ENCODE measurements at places on chromosomes 3 and 15. TPM values are rescaled to one million over a fixed set of nuclear protein-coding genes. Genes with fewer than 3 reads are reported as not detected.
A peak's percentile ranks its signal among the peaks of the same experiment; 100 is the strongest.

- DNase-seq = no peak
Observed at GRCh38 chr3:133928903-133929607, 33.4 kb upstream of the RAB6B start.

DNA sequence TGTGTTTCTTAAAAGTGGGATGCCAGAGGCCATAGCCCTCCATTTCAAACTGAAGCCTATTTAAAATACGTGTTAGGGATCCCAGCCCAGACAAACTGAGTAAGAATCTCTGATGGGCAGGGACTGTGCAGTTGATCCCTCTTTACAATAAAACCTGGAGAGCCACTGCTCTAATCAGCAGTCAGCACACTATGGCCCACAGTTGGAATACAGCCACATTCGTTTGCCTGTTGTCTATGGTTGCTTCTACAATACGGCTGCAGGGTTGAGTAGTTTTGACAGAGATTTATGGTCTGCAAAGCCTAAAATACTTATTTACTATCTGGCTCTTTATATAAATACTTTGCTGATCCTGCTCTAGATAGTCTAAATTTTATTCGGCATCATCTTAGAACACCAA lies 32.4 kb downstream of the TJP1 start:
- no peak for DNase-seq

DNA sequence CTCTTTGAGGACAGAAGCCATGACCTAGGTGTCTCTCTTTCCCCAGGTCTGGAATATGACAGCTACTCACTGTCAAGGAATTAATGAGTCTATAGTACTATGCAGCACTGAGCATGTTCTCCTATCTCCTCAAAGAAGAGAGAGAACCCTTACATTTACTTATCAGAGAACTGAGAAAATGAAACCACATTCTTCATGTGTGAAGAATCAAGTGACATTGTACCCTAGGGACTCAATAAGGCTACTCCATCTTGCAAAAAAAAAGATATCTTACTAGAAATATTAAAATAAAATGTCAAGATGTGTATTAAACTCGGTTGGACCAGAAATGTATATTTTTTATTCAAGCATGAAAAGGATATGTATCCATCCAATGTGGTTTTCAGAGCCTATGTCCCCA lies 133.2 kb upstream of the COL8A1 start:
- DNase-seq = no peak

DNA sequence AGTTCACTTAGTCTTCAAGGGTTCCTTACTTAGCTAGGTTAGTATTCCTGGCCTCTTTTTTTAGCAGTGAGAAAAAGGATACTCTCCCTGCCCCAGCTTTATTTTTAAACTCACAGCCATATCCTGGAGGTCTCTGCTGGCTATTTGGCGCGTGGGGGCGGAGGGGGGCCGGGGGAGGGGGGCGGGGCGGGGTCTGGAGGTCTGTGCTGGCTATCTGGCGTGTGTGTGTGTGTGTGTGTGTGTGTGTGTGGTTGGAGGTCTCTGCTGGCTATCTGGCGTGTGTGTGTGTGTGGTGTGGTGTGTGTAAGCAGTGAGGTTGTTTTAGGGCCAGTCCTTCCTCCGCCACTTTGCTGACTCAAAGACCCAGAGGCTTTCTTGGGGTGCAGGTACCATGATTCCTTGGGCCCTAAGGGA lies 579 bp upstream of the PLAAT1 start:
- no peak for DNase-seq

- DNase-seq = no peak
Observed at GRCh38 chr3:69747511-69748258, 8.4 kb downstream of the MITF start.

DNA sequence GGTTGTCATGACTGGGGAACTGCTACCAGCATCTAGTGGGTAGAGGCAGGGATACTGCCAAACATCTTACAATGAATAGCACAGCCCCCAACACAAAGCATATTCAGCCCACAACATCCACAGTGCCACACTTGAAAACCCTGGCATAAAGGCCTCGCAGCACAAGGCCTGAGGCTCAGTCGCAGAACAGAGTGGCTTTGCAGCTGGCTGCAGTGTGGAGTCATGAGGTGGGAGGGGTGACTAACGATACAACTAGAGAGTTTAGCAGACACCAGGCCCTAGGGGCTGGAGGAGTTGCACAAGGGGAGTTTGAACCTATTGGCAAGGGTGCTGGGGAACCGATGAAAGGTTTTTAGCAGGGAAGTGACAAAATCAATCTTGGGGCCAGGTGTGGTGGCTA lies 32.1 kb downstream of the GRK7 start:
- DNase-seq = peak; percentile 8

DNA sequence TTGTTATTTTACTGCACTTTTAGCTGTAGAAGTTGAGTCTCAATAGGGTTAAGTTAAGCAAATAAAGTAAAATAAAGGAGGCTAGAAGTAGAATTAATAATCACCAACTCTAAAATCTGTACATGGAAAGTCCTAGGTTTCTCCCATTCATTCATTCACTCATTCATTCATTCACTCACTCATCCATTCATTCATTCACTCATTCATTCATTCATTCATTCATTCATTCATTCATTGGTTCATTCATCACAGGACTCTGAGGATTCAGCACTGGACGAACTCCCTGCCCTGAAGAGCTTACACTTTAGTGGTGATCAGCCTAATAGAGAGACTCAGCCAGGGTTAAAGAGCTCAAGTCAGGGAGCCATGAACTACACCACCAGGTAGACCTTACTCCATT lies 4.5 kb upstream of the LSG1 start:
- no peak for DNase-seq

GRCh38 chr15:78362716-78363380 lies 22.7 kb downstream of the CRABP1 start:
- DNase-seq = no peak

GRCh38 chr3:128537091-128537703 lies 44.2 kb upstream of the GATA2 start:
- no peak for DNase-seq

DNA sequence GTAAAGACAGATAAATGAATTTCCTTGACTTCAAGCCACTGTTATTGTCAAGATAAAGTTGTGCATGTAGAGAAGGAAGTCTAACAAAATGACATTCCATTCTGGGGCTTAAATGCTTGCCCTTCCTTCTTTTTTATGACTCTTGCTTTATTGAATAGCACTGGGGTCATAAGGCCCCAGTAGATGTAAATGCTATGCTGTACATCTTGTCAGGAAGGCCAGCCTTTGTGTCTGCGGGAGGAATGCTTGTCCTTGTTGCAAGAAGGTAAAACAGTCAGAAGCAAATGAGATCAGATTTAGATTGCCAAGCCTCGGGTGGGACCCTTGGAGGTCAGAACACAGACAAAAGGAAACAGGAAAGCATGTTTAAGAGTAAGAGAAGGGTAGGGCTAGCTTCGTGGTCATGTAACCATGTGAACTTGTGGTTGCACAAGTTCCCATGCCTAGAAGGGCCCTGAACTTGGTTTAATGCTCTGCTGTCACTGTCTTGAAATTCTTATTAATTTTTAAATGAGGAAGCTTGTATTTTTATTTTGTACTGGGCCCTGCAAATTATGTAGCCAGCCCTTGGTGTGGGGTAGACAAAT lies 81.5 kb downstream of the PPM1L start:
- DNase-seq = no peak

GRCh38 chr15:39110746-39111145 lies 470.1 kb upstream of the THBS1 start:
- DNase-seq = no peak

- DNase-seq = no peak
Observed at GRCh38 chr3:81823882-81824395, 62.5 kb upstream of the GBE1 start.

CHRNA7 gene
- 3.7 TPM for total RNA-seq

CLSTN2 gene
- not detected for total RNA-seq

AADACL2 gene
- not detected for total RNA-seq

IVD gene
- 56.2 TPM for total RNA-seq

CADPS gene
- not detected for total RNA-seq

OXSM gene
- total RNA-seq = 8.6 TPM

GPR149 gene
- not detected for total RNA-seq

C3orf20 gene
- 0.14 TPM for total RNA-seq
